Activated naive CD8-positive, alpha-beta T cell treated with anti-CD3 and anti-CD28 coated beads, Interleukin-2, amount 10 ng/mL, durations not matched to agents 7 days and 5 days (primary cell): ENCODE measurements at places on chromosomes 6 and 20. TPM values are rescaled to one million over a fixed set of nuclear protein-coding genes. Genes with fewer than 3 reads are reported as not detected.
A peak's percentile ranks its signal among the peaks of the same experiment; 100 is the strongest.

The SYNE1 gene
- total RNA-seq, result 140 TPM

- DNase-seq, result no peak
These were observed 121.7 kb upstream of the PTPRK start for GRCh38 chr6:128642132-128642531.

DNA sequence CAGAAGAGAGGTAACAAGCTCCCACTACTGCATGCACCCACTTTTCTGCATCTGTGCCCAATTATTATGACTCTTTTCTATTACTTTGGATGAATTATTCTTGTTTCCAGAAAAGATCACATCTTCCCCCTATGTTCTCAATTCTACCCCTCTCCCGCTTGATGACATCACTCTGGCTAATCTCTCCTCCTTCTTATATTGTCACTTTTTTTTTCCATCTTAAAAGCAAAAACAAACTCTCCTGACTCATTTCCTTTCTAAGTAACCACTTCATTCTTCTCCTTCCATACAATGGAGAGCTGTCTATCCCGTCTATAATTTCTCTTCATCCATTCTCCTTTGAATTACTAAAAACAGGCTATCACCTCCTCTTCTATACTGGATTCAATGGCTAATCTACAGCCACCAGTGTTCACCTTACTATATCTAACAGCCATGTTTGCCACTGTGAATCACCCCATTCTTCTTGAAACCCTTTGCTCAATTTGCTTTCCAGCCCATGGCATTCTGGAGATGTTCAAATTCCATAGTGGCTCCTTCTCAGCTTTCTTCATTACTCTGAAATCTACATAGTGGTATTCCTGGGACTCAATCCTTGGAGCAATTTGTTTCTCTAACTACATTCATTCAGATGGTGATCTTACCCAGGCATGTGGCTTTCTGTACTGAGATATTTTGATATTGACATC lies 378.4 kb downstream of the ARHGAP18 start:
- DNase-seq, result no peak

DNA sequence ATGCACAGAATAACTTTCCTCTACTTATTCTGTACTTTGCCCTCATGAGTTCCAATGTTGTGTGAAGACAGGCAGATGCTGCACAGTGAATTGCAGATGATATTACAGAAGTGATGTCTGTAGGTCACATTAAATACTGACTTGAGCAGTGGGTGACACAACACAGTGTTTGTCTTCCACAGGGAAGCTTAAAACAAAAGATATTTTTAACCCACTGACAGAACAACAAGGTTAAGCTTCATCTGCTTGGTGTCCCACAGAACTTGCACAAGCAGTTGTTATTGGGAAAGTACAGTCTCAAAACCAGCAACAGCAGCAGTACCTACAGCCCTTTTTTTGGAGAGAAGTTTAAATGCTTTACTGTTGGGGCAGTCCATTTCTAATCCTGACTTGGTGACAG lies 10.5 kb downstream of the SUMO4 start:
- DNase-seq, result no peak

The FOXP4 gene
- total RNA-seq, result 8.8 TPM

DNA sequence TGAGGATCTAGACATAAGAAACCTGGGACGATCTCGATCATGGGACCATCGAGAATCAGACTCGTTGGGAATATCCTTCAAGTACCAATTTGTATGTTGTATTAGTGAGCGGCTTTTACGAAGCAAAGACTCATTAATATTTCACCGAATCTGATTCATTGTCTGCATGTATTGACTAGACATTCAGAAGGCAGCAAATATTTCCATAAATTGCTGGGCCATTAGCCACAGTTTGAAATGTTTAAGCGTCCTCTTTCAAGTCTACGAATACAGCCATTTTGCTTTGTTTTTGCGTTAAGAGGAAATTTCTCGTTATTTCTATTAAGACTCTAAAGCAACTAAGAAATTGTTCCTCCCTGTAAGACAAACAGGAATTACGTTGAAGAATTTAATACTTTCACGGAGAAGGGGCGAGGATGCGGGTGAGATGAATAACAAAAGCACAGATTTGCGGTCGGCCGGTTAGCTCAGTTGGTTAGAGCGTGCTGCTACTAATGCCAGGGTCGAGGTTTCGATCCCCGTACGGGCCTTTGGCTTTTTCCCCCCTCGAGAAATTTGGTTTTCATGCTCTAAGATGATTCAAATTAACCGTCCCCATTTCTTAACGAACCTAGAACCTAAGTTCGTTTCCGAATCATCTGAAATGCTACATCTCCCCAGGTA lies 18.5 kb downstream of the POM121L2 start:
- no peak for DNase-seq

DNA sequence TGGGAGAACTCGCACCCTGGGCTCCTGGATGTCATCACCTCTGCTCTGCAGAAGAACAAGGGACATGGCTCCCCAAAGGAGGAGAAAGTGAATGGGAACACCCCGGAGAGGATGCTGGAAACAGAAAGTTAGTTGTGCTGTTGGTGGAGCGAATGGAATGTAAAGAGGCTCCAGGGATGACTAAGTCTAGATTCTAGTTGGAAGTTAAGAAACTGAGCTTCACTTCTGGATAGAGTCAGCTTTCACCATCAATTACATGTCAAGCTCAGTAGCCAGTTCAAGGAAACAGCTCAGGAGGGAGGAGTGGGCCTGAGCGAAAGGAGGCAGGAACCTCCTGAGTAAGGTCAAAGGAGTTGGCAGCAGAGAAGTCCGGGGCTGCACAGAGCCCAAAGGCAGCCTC lies 132.1 kb upstream of the ARID1B start:
- DNase-seq, result no peak

DNA sequence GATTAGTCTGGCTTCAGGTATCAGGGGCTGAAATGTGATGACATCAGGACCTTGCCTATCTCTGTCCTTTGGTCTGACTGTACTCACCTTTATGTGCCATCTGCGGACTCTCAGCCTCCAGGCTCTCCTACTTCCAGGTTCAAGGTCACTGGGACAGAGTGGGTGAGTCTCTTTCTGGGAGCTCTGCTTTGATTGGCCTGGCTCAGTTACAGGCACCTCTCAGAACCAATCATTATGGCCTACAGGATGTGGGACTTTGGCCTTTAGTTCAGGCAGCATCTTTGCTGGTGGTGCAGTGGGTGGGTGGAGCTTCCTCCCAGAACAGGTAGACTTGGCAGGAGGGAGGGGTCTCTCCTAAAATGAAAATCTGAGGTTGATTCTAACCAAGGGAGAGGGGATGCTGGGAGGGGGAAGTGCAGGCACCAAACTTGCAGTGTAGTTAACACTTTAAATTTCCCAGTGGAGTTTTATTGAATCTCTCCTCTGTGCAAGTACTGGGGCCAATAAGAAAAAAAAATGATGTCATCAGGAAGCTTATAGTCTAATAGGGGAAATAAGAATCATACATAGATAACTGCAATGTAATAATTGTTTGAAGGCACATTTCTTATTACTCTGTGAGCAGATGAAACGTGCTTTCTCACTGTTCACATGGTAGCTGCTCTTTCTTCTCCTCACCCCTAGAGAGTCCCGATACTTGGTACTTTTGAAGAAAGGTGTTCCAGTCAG lies 53.4 kb downstream of the SLC24A3 start:
- no peak for DNase-seq

- DNase-seq, result no peak
These were observed 156.7 kb downstream of the JARID2 start for GRCh38 chr6:15402406-15403045.

GRCh38 chr6:134657751-134658527 lies 292.0 kb downstream of the ALDH8A1 start:
- DNase-seq, result no peak

GRCh38 chr6:161639772-161640171 lies 365.9 kb upstream of the AGPAT4 start:
- DNase-seq, result no peak

The MOG gene
- total RNA-seq, result not detected

DNA sequence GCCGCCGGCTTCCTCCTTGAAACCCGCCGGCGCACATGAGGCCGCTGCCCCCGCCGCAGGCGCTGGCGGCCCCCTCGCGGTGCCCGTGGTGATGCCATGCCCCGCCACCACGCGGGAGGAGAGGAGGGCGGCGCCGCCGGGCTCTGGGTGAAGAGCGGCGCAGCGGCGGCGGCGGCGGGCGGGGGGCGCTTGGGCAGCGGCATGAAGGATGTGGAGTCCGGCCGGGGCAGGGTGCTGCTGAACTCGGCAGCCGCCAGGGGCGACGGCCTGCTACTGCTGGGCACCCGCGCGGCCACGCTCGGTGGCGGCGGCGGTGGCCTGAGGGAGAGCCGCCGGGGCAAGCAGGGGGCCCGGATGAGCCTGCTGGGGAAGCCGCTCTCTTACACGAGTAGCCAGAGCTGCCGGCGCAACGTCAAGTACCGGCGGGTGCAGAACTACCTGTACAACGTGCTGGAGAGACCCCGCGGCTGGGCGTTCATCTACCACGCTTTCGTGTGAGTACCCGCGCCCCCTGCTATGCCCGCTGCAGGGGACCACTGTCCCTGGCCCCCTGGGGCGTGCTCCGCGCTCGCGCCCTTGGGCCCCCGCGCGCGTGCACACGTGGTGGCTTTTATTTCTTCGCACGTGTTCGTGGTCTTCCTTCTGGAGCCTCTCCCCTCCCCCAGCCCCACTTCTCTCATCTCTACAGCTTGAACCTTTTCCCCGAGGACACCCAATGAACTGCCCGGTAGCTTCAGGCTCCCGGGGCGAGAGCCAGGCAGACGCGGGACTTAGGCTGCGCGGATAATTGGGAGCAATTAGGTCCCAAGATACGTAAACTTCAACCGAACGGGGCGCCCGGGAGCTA lies 453 bp downstream of the KCNQ5 start:
- peak; percentile 76 for DNase-seq

- peak; percentile 17 for DNase-seq
These were observed 245.9 kb downstream of the DLL1 start for GRCh38 chr6:170044836-170045562.

GRCh38 chr6:42841844-42842584 lies 37.4 kb upstream of the RPL7L1 start:
- DNase-seq, result no peak

- DNase-seq, result no peak
These were observed 194.0 kb downstream of the EYA4 start for GRCh38 chr6:133435065-133435728.

- no peak for DNase-seq
These were observed 63.1 kb downstream of the PSMG4 start for GRCh38 chr6:3321875-3322274.

The JARID2 gene
- total RNA-seq, result 31.5 TPM

The GTSF1L gene
- not detected for total RNA-seq

GRCh38 chr6:54958446-54958845 lies 111.9 kb downstream of the FAM83B start:
- DNase-seq, result no peak
